ENCODE measurements at places on chromosomes 6 and 20. TPM values are rescaled to one million over a fixed set of nuclear protein-coding genes. Genes with fewer than 3 reads are reported as not detected.

DNA sequence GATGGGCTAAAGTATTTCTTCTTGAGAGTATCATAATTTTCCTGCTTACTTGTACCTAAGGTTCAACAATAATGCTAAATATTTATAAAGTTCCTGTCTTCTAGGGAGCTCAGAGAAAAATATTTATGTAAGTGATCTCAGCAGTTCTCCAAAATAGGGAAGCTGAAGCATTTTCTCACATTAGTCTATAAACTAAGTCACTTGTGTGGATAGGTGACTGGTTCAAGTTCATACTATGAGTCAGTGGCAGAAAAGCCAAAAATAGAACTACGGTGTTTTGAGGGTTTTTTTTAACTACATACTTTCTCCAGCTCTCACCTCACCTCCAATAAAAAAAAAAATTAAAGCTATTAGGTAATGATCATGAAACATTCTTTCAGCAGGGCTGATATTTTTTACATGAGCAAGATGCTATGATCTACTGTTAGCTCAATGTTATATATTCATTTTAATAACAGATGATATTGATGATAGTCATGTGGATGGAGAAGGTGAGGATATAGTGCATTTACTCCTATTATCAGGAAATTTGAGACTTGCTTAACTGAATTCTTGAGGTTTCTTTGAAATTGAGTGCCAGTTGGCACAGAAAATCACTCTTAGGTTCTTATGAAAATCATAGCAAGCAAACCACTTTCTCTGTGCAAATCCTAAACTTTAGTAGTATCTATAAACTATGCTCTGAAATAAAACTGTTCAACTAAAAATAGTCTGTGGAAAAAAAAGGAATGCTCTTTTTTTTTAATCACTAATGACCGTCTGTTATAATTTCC lies 4.1 kb upstream of the MOXD1 start:
- DNase-seq: no peak

DNA sequence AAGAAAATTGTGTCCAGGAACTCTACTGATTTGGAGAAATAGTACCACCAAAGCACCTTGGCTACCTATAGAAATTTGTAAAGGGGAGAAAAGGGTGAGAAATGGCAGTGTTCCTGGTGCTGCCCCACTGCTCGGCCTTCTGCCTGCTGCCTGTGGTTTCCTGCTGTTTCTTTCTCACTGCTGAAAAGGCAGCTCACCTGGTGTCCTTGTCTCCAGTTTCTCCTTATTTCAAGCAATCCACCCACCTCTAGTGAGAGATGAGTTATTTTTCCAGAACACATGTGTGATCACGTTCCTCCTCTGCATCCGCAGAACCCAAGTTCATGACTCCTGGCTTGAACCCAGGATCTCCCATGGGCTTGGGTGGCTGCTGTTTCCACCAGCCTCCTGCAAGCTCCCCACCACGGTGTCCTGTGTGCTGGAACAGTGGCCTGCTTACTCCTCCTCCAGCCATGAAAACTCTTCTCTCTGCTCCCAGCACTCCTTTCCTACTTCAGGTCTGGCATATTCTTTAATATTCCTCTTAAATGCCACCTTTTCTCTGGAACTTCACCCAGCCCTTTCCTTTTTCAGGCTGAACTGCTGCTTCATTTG lies 48.9 kb downstream of the ELOVL2 start:
- DNase-seq: no peak

DNA sequence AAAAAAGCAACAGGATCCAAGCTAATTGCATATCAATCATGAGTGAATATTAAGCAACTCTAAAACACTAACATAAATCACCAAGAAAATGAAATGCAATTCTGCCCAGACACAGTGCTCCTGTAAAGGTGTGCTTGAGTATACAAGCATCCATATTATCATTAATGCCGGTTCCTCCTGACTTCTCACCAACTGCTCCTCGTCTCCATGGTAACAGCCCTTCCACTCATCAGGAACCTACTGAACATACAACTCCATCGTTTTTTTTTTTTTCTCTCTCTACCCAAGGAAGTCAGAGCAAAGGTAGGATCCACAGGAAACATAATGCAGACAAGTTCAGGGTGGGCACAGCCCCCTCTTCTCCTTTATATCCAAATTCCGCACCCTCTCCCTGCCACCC lies 12.4 kb downstream of the GABBR1 start:
- DNase-seq: no peak

DNA sequence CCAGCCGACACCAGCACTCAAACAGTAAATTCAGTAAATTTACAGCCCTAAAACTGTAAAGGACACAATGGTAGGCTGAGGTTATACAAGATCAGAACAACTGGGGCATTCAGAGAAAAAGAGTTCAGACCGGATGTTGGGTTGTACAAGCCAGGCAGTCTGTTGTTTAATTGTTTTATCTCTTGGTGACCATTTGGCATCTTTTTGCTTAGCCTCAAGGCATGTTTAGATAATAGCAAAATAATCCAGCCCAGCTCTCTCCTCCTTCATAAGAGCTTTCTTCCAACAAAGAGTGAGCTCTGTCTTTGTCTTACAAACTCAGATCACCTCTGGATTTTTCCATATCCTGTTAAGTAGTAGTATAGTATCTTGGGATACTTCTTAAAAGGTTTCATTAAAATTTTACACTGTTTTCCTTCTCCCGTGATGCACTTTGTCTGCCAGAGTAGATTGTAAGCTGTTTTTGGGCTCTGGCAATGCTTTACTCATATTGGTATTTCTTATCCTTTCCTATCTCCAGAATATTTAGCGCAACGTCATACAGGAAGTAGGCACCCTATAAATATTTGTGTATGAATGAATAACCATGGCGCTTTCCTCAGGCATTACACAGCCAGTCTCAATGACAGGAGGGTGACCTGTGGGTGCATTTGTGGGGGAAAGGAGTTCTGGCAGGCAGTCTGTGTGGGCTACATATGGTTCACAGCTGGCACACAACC lies 35.6 kb upstream of the TRAM2 start:
- no peak for DNase-seq

DNA sequence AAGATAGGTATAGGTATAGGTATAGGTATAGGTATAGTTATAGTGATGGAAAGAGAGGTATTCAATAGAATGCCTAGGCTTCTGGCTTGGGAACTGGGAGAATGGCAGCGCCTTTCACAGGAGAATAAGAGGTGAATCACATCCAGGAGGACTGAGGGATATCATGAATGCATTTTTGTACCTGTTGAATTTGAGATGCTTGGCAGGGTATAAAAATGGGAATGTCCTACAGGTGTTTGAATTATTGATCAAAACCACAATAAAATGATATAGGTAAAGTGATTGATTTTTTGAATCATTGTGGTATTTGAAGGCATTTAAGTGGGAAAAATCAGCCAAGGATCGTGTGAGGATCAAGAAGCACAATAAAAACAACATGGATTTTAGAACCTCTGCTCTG lies 119.2 kb upstream of the ARG1 start:
- no peak for DNase-seq

GRCh38 chr6:128659276-128659675 lies 138.9 kb upstream of the PTPRK start:
- no peak for DNase-seq

DNA sequence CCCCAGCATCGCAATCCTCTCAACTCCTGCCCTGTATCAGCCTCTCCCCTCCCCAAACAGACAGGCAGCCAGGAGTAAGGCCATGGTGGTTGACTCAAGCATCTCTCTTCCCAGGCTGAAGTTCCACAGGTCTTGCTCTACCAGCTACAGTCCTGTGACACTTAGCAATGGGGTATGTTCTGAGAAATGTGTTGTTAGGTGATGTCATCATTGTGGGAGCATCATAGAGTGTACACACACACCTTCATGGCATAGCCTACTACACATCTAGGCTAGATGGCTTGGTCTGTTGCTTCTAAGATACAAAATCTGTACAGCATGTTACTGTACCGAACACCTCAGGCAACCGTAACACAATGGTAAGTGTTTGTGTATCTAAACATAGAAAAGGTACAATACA lies 29.5 kb upstream of the BCAS1 start:
- no peak for DNase-seq

- DNase-seq: no peak
These were observed 59.6 kb downstream of the NFATC2 start for GRCh38 chr20:51482836-51483473.

- DNase-seq: peak; percentile 78
These were observed at the start of gene UST for GRCh38 chr6:148746363-148747144. Gene UST (plus strand): TSS chr6:148747030. CDS start chr6:148747431, 401 bp downstream.

- DNase-seq: no peak
These were observed 165.4 kb downstream of the TAF4 start for GRCh38 chr20:61900011-61900944.

Gene GPLD1
- total RNA-seq: 0.98 TPM

Gene PHF3
- total RNA-seq: 64.0 TPM

Gene ZNF318
- 13.2 TPM for total RNA-seq

Gene TRIM15
- 62.5 TPM for total RNA-seq
